ENCODE measurements at places on chromosomes 12 and 14.

DNA sequence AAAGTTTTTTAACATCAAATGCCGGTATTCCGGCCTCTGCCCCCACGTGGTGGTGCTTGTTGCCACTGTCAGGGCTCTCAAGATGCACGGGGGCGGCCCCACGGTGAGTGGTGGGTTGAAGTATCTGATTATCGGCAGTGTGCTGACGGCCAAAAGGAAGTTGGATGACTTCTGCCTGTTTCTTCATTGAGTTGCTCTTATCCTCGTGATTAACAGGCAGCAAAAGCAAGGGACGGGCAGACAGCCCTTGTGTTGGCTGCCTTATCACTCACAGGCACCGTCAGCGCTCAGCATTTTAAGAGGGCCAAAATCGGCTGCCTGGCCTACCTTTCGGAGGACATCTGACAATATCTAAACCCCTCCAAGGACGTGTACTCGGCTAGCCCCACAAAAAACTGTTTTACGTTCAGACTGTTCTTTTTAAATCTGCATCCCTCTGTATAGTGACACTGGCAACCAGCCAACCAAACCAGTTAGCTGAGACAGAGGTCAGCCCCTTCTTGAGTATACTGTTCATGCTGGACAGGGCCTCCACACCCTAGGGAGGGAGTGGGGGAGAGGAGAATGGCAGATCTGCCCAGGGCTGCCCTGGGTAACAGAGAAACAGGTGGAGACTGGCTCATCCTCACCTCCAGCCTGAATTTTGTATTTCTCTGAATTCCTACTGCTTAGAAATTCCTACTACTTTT, 22.9 kb upstream of the AKAP5 start:
- DNase-seq, result no peak

- no peak for DNase-seq
Observed at GRCh38 chr12:3145033-3145432, 67.9 kb downstream of the TSPAN9 start.

GRCh38 chr12:10632226-10632625, 18.8 kb upstream of the MAGOHB start:
- no peak for DNase-seq

GRCh38 chr12:53352331-53353256, 16.4 kb upstream of the SP7 start:
- peak; percentile 77 for DNase-seq

DNA sequence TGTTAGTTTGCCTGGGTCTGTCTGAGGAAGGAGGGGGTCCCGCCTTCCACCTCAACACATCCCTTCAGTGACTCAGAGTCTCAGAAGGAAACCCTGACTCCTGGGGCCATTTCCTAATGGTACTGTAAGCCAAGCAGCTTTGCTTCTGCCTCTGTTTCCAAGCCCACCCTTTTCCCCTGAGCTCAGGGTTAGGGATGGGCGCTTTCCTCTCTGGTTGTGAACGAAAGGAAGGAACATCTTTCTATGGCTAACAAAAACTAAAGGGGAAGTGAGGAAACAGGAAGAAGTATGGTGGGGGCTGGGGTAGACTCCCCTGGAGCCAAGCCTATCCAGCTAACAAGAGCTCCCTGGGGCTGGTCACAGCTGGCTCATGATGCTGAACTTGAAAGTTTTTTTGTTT, 11.6 kb upstream of the UNC119B start:
- no peak for DNase-seq

GRCh38 chr12:81835783-81836182, 76.6 kb upstream of the PPFIA2 start:
- no peak for DNase-seq

- no peak for DNase-seq
Observed at GRCh38 chr14:33534632-33535031, 416.2 kb downstream of the EGLN3 start.

GRCh38 chr14:34324363-34324795, 137.7 kb downstream of the SPTSSA start:
- DNase-seq, result peak; percentile 57

- no peak for DNase-seq
Observed at GRCh38 chr12:121802485-121802842, 1.3 kb upstream of the SETD1B start.

- DNase-seq, result no peak
Observed at GRCh38 chr12:38875586-38876228, 29.7 kb downstream of the CPNE8 start.

DNA sequence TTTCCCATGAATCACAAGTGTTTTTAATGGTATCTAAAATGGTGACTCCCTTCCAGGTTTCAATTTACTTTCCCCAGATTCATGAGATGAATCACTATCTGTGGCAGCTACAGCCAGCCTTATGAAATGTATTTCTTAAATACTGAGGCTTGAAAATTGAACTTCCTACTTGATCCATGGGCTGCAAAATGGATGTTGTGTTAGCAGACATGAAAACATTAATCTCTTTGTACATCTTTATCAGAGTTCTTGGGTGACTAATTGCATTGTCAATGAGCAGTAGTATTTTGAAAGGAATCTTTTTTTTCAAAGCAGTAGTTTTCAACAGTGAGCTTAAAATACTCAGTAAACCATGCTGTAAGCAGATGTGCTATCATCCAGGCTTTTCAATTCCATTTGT, 250.8 kb downstream of the SLC6A15 start:
- DNase-seq, result no peak

DNA sequence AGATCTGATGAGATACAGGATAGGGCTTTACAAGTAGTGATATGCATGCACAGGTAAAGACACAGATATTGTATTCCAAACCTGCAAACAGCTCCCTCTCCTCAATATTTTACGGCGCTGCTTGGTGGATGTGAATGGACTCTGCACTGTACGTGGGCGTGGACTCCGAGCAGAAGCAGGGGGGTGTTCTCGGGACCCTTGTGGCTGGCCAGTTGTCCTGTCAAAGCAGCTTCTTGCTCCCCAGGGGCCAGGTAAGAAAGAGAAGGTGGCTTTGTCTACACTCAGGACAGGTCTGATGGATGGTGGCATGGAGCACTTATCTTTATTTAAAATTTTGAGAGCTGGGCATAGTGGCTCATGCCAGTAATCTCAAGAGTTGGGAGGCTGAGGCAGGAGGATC, 29.5 kb upstream of the CLMN start:
- no peak for DNase-seq

DNA sequence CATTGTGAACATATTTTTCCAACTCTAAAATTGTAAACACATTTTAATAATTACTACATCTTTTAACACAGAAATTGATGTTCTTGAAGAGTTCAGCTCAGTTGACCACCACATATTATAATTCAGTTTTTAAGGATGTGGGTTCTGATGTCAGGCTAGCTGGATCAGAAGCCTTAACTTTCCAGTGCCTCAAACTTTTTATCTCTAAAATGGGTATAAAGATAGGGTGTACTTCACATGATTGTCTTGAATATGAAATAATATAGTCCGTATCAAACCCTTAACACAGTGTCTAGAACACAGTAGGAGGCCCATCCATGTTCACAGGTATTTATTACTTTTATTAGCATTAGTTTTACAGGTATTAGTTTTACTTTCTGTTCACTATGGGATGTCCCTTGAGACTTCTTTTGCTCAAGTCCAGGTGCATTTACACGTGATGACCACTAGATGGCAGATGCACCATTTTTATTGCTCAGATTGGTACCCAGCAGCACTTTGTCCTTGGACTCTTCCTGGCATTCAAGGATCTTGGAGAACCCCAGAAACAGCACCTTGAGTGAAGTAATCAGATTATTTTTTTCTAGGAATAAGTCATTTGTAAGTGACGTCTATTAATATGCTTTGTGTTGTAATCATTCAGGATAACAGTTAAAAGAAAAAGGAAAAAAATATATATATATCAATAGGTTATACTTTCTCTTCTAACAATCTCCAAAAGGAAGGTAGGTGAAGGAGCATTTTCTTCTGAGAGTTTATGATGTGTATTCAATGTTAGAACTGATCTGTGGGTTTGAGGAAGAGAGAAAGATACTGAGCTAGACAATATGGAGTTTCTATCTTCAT, 580.2 kb downstream of the ETNK1 start:
- DNase-seq, result peak; percentile 64

- DNase-seq, result no peak
Observed at GRCh38 chr12:3483089-3483488, 7.9 kb upstream of the PRMT8 start.

DNA sequence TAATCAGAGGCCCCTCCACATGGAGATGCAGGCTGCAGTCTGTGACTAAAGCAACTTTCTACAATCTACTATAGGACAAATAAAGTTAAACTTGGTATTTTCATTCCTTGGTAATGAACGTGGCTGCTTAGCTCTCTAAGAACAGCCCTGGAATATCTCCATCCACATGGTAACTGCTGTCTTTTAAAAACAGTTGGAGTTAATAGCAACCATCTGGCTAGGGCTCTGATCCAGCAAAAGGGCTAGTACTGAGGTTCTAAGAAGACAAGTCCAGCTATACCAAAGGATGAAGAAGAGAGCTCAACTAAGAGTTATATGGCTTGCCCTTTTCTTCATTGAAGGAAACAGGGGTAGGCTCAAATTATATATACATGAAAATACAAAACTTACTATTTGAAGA, 920.1 kb downstream of the FLRT2 start:
- DNase-seq, result no peak

DNA sequence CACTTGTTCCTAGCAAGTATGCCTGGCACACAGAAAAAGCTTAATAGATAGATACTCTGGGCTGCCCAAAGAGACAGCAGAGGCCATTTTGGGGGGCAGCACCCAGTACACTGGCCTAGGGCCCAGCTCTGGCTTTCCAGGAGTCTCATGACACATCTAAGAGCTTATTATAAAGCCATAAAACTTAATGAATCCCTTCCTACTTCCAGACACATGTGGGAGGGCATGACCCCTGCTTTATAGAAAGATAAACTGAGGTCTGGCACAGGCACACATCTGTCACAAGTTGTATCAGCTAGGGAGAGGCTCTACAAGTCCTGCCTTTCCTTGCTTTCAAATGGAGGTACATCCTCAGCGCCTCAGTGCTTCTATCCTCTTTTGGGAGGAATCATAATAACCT, 27.1 kb downstream of the FMNL3 start:
- DNase-seq, result no peak

- no peak for DNase-seq
Observed at GRCh38 chr12:127923501-127923900, 343.5 kb upstream of the TMEM132C start.

DNA sequence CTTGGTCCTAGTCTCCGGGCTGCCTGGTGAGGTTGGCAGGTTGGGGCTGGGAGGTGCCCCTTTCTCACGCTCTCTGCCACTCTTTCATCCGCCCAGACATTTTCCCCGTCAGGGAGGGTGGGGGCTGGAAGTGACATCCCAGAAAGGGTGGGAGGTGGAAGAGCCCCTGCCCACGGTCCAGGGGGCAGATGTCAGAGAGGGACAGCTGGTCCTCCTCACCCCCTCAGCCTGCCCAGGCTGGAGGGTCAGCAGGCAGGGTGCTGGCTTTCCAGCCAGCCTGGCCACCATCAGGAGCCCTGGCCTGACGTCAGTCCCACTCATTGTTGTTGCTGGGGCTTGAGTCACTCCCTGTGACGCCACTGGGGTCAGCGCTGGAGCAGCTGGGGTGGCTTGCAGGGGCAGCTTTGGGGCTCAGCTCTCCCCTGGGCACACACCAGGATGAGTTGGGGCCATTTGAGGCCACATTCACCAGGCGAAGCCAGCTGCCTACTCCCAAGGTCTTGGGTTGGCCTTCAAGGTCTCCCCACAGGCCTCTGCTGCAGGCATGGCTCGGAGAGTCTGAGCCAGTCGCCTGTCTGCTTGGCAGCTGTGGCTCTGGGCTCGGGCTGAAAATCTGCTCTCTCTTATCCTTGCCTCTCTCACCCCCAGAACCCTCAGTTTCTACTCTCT, 5.7 kb upstream of the ATG101 start:
- peak; percentile 30 for DNase-seq

DNA sequence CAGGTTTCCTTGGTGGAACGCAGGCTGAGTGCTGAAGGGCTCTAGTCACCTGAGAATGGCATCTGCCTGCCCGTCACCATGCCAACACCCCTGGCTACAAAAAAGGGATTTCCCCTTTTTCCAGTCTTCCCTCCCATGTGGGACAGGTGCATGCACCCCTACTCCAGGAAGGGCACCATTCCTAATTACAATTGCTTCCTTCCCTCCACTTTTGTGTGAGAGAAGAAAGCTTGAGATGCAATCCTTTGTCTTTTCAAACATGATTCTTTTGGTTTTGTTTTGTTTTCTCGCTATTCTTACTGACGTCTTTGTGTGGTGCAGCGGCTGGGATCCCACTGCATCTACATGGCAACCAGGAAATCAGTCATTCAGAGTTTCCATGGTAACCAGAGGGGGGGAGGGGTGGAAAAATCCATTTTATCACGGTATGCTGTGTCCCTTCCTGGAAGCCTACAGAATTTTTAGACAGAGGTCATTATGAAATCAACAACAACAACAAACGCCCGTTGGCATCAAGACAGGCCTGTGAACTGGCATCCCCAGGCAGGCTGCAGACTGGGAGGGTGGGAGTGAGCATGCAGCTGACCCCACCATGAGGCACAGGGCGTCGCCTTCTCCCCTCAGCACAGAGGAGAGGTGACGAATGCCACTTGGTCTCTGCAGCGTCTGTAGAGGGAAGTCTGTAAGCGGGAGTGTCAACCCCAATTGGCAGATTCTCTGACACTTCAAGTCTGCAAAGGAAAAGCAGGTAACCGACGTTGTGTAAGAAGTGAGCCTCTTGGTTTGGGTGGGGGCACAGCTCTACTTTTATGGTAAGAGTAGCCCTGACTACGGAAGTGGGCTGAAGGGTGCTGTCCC, 13.6 kb upstream of the GNG2 start:
- peak; percentile 11 for DNase-seq

DNA sequence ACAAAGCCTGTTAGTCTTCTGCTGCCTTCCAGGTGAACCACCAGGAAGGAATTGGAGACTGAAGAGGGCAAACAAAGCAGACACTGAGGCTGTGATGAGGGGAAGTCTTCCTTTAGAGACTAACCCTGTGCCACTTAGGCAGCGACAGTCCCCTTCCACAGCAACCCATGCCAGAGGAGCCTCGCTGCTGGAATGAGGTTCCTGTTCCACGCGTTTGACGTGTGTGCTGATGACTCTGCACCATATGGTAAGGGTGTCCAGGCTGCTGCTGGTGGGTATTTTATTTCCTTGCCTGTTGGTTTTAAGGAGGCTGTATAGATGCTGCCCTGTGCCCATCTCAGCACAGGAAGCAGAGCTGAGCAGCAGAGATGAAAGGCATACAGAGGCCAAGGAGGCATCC, 361.9 kb upstream of the FKBP4 start:
- DNase-seq, result no peak

DNA sequence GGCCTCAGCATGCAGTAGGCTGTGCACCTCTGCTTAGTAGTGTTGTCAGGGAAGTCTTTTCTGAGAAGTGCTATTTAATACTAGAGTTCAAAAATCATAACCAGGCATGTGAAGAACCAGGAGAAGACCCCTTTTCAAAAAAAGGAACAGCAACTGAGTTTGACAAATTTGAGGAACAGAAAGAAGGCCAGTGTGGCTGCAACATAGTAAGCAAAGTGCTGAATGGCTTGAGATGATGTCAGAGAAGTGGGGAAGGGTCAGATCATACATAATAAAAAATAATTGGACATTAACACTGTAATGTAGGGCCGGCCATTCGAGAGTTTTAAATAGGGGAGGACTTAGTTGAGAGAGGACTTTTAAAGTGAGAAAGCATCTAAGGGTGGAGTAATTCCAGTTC, 11.1 kb upstream of the CNTN1 start:
- no peak for DNase-seq

All from skin of body (tissue), 3 donors.